CD4-positive, alpha-beta memory T cell (primary cell): ENCODE measurements at places on chromosomes 5 and 9.

DNA sequence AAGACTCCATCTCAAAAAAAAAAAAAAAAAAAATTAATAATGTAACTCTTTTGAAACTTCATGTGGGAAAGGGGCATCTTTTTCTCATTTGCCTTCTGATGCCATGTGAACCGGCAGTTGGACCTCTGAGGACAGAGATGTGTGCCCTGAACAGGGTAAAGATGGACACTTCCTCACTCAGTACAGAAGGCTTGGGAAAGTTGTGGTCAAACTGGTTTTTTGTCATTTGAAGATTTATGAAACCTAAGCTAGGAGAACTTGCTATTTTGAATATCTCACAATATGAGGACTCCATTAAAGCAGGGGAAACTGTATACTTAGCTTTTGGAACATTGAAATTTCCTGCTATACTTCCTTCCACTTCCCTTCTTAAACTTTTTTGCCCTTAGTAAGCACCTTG lies 147.5 kb upstream of the ALDH1B1 start:
- no peak for DNase-seq

GRCh38 chr9:33166231-33167083 lies 679 bp downstream of the B4GALT1 start:
- DNase-seq = no peak

DNA sequence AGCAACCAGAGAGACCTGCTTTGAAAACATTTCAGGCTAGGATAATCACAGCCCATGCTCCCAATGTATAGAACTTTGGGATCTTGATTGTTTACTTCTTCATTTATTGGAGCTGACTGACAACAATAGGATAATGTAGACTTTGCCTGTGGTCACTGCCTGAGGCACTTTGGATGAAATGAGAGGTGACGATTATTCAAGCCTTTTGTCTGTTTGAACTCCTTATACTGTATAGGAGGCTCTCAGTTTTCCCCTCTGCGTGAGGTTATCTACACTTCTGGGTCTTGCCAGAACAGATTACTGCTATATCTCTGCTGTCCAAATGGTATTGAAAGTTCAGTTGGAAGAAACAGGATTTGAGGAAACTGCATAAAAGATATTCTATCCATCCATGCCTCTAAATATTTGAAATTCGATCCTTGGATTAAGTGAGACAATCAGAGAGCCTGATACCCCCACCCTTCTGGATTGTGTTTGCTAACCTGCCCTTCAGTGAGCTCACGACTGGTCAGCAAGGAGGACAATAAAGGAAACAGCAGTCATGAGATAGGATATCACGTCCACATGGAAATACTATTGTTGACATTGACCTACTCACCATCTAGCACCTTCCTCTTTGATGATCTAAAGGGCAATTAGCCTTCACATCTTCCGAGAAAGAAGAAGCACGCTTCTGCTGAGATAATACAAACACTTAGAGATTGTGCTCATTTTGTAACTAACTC lies 98.1 kb downstream of the DOCK8 start:
- no peak for DNase-seq

DNA sequence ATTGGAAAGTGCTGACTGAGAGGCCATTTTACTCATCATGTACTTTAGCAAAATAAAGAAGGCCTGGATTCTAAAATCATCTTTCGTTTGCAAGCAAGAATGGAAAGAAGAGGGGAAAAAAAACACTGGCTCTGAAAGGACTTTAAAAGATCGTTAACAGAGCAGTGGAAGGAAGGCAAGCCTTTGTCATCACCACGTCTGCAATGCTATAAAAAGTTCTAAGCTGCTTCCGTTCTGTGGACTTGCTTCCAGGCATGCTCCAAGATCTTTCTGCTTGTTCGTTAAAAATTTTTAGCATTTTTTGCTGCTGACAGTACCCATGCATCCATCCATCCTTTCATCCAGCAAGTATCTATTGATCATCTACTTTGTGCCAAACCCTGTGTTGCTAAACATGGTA lies 226.5 kb downstream of the GABBR2 start:
- no peak for DNase-seq

GRCh38 chr9:5052838-5053237 lies 67.8 kb downstream of the JAK2 start:
- no peak for DNase-seq

DNA sequence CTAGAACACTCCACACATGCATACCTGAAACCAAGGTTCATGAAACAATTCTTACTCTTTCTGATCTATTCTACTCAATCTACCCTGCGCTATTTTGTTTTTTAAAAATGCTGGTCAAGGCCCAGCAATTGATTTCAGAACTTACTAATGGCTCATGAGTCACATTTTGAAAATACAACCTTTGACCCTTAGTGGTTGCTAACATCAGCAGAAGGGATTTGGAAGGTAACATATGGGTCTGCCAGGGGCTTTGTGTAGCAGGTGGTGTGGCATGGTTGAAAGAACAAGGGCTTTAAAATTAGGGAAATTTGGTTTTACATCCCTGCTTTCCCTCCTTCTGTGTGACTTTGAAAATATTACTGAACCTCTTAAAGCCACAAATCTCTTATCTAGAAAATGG lies 101.4 kb downstream of the ATG10 start:
- DNase-seq = no peak

DNA sequence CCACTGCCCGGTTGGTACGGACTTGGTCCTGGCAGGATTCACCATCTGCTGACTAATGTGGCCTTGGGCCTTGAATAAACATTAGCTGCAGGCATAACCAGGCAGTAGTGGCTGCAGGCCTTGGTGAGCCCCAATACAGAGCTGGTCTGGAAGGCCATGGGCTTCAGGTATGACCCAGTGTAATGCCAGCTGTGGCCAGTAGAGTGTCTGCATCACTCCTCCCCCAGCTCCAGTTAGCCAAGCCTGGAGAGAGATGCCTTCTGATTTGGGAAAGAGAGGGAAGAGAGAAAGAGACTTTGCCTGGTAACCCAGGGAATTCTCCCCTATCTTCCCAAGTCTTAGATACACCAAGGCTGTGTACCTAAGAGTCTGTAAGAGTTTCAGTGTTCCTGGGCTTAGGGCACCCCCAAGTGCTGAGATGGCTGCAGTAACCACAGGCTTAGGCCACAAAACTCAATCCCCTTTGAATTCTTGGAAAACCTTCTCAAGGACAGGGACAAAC lies 5.6 kb upstream of the C5 start:
- DNase-seq = no peak

DNA sequence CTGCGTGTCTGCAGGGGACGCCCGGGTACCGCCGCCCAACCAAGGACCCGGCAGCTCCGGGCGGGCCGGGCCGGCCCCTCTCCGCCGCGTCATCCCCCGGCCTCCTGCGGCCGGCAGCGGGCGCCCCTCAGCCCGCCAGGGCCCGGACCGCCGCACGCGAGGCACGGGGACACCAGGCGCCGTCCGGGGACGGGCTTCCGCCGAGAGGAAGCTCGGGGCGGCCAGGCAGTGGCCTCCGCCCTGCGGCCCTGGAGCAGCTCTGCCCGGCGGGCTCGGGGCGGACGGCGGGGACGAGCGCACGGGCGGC lies 373 bp downstream of the FBXW5 start:
- no peak for DNase-seq

GRCh38 chr9:135392511-135392910 lies 87.1 kb upstream of the PPP1R26 start:
- DNase-seq = no peak

- DNase-seq = no peak
These were observed 609.2 kb downstream of the PSAT1 start for GRCh38 chr9:78905986-78906755.

GRCh38 chr5:16722097-16722495 lies 105.3 kb upstream of the RETREG1 start:
- no peak for DNase-seq

DNA sequence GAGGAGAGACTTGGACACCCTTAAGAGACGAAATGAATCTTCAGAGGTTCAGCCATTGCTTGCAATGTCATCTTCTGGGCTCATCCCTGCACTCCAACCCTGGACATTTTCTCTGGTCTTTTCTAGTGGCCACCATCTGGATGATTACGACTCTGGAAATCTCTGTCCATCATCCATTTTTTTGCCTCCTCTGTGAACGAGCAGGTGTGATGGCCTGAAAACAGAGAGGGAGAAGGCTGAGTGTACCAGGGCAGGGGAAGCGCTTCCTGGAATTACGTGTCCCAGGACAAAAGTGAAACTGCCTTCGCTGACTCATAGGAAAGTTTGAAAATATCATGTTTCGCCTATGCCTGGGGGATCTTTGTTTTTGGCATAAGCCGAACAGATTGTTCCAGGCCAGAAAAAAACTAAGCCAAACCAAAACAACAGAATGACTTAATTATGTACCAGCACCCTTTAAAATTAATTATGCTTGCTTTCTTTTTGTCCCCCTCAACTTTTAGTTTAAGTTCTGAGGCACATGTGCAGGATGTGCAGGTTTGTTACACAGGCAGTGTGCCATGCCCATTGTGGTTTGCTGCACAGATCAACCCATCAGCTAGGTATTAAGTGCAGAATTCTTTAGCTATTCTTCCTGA lies 31.9 kb downstream of the ANKRD33B start:
- DNase-seq = no peak

DNA sequence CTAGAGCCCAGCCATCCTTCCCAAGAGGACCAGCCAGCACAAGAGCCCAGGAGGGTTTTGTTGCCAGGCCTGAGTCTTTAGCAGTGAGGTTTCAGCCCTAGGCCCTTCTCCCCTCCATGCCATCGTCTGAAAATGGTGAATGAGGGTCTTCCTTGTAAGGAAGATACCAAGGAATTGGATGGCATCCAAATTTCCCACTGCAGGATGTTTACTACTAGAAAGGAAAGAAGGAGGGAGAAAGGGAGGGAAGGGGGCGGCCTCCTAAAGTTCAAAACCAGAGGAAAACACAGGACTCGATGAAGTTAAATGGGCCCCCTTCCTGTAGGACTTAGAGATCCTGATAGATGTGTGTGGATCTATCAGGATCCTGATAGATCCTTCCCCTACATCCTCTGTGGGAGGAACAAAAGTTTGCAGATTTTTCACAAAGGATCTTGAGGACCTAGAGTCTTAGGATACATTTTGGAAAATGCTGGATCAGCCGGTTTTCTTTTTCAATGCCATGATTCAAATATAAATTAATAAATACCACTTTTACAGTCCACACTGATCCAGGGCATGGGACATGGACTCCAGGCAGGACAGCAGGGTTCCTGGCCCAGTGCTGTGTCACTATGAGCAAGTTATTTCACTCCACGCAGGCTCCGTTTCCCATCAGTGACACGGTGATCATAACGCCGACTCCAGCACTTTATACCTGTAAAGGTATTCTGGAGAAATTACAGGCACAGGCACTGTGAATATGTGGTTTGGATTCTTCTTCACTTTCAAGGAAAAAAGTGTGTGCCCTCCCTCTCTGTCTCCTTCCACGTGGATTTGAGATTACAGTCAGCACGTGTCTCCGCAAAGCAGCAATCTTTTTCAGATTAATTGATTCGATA lies 40.9 kb downstream of the C5orf15 start:
- DNase-seq = no peak

- DNase-seq = no peak
These were observed 44.5 kb upstream of the ANGPTL2 start for GRCh38 chr9:127166651-127167524.

- DNase-seq = no peak
These were observed 80.2 kb downstream of the DOCK2 start for GRCh38 chr5:169717288-169717687.

DNA sequence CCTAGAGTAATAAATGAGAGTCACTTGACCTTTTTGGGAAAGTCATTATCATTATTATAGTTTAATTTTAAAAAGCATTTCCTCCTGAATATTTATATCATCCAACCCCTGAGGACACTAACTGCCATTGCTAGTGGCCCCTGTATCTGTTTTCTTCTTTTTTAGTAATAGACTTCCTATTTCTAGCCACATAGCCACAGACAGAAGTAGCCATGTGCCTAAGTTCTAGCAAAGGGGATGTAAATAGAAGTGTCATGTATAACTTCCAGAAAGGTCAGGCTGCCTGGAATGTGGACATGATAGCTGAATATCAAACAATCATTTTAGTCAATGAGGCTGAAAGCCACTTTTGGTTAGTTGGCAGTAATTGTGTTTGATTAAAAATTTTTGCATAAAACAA lies 37.5 kb upstream of the IQGAP2 start:
- DNase-seq = no peak

GRCh38 chr9:83154821-83155220 lies 91.9 kb upstream of the RASEF start:
- no peak for DNase-seq

- no peak for DNase-seq
These were observed 384.7 kb upstream of the ZNF462 start for GRCh38 chr9:106478312-106478711.

DNA sequence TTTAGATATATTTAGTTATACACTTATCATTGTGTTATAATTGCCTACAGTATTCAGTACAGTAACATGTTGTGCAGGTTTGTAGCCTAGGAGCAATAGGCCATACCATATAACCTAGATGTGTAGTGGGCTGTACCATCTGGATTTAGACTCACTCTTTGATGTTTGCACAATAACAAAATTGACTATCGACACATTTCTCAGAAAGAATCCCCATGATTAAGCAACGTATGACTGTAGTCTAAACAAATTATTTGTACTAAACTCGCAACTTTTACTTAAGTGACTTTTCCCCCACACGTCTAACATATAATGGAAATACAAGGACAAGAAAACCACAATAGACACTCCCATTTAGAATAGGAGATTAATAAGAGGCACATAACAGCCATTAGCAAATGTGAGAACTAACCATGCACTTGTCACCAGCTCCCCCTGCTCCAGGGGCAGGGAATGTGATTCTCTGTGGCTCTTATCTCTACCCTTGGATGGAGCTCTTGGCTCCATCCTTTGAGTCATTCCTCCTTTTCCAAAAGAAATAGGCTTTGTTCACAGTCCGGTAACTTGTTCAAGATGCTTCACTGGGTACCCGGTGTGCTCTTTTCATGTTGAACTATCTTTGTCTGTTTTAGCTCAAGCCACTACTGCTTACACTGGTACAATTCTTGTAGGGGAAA lies 8.7 kb upstream of the B4GALT1 start:
- DNase-seq = no peak

- DNase-seq = no peak
These were observed 21.6 kb downstream of the PAEP start for GRCh38 chr9:135582966-135583687.

DNA sequence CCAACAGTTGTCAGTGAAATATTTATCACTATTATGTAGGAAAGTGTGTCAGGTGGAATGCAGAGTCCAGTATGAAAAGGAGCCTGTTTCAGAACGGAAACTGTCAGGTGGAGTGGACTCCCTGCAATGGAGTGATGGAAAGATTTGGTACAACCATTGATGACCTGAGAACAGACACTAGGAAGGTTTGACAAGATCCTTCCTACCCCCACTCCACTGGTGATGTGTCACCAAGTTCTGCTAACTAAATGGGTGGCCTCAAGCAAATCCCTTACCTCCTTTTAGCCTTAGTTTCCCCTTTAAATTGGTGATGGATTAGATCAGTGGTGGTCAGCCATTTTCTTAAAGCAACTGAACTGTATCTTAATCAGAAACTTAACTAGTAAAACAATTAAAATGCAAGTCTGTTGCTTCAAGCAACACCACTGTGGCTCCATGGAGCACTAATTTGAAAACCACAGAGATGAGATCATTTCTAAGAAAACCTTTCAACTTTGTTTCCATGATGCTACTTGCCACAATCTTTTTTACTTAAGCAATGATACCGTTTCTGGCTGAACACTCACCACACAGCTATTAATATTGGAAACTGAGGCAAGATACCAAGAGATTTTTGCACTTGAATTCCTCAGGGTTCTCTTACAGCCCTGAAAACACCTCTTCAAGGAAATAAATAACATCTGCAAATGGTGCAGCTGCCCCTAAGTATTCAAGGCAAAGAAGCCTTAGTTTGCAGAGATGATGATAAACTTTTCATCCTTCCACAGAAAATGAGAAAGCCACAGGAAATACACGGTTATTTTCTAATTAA lies 140.6 kb downstream of the ERCC6L2 start:
- peak; percentile 74 for DNase-seq
